ENCODE measurements at places on chromosomes 6 and 20.

DNA sequence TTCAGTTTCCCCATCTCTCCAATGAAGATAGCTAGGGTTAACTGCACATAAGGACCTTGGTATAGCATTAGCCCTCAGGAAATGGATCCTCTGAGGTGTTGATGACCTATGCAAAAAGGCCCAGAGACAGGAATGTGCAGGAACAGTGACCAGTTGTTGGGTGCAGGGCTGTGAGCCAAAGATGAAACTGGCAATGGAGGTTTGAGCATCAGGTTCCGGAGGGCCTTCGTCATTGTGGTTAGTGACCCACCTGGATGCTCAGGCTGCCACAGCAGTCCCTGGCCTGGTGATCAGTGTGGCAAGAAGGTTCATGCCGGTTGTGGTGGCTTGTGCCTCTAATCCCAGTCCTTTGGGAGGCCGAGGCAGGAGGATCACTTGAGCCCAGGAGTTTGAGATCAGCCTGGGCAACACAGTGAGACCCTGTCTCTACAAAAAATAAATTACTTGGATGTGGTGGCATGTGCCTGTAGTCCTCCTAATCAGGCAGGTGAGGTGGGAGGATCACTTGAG is 43.7 kb downstream of the TM9SF4 start:
- DNase-seq = no peak

DNA sequence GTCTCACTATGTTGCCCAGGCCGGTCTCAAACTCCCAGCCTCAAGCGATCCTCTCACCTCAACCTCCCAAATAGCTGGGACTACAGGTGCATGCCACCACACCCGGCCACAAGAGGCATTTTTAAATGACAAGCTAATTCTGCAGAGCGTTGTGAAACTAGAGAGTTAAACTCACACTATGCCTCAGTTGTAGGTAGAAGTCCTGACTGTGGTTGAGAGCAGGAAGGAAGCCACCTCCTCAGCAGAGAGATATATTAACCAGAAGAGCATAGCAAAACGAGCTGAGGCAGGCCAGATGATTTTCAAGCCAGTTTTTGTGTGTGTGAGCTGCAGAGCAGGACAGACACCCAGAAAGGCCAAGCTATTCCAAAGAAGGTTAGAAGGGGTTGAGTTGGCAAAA is 150.3 kb downstream of the MBOAT1 start:
- DNase-seq = no peak

DNA sequence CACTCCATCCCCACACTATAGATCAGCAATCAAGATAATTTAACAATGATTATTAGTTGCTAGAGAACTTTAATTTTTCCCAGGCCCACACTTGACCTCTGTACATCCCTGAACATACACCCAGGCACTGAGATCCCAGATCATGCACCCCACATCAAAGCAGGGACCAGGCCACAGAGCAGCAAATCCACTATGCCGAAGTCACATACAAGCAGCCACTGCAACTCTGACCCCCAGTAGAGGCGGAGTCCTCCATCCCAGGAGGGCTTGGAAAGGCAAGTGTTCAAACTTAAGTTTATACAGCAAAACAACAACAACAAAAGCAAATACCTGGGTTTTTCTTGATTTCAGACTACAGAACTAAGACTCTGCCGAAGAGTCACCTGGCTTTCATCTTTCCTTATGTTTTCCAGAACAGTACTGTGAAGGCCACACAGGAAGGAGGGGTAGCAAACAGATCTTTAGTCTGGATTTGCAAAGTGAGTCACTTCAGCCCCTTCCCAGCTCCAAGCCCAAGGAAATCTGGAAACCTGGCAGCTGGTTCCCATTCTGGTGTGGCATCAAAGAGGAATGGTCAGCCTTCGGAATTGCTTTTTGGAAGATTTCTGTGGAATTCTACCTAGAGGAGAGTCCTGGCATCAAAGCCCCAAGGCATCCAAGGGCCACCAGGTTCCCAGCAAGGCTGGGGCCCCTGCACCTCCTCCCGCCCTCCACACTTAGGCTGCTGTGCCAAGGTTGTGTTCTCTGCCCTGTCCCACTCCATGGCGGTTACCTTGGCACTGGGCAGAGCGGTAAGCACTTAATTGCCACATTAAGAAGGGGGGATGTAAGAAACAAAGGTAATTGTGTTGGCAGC is 7.3 kb downstream of the JAG1 start:
- DNase-seq = no peak

DNA sequence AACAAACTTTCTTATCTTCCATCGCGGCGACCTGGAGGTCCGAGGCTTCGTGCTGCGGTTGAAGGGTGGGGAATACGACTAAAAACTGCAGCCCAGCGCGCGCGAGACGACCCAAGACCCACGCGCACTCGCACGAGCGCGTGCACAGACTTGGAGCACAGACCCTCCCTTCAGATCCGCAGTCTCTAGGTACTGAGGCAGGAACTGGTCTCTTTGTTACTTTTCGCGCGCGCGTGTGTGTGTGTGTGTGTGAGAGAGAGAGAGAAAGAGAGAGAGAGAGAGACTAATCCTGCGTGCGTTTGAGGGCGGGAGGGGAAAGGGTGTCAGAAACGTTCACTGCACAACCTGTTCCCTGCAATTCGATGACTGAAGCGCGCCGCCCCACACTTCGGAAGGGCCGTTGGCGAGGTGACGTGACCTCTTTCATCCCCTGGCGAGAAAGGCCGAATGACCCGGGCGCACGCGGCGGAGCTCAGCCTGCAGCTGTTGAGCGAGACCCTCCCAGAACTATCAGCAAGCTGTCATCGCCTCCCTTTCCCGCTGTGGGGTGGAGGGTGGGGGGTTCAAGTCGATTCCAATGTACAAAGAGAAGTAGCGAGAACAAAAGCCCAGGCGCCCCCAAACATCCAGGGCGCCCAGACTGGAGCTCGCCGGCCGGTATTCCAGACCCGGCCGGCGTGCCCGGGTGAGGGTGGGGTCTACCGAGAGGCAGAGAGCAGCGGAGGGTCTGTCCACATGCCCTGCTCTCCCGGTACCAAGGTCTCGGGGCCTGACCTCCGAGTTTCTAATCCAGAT is 1.5 kb upstream of the TUBB2B start:
- DNase-seq = no peak

DNA sequence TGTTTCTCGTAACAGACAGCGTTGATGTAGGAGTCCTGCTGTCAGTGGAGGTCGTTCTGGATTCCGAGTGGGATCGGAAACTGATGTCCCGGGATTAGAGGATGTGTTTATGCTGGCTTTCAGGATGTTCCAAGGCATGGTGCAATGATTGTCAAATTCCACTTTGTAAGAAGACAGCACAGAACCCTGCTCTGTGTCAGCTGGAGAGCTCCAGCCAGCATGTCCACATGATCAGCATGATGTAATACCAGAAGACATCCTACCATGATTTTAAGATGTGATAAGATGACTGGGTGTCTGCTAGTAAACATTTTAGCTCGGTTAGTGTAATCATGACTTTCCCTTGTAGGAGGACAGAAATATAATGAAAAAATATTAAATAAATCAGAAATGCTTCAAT is 20.3 kb downstream of the ENPP1 start:
- DNase-seq = no peak

DNA sequence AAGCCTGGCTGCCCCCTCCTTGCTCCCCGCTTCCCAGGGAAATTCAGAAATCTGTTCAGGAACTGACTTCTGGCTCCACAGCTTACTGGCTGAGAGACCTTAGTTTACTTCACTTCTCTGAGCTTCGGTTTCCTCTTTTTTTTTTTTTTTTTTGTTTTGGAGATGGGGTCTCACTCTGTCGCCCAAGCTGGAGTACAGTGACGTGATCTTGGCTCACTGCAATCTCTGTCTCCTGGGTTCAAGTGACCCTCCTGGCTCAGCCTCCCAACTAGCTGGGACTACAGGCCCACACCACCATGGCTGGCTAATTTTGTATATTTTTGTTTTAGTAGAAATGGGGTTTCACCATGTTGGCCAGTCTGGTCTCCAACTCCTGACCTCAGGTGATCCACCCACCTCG is 14.9 kb downstream of the PTK7 start:
- DNase-seq = no peak

GRCh38 chr20:34047917-34048316 is 54.2 kb downstream of the RALY start:
- no peak for DNase-seq

GRCh38 chr6:158080849-158081656 is 87.0 kb downstream of the SERAC1 start:
- no peak for DNase-seq

GRCh38 chr6:32369660-32370059 is 2.0 kb downstream of the TSBP1 start:
- DNase-seq = peak; percentile 44

DNA sequence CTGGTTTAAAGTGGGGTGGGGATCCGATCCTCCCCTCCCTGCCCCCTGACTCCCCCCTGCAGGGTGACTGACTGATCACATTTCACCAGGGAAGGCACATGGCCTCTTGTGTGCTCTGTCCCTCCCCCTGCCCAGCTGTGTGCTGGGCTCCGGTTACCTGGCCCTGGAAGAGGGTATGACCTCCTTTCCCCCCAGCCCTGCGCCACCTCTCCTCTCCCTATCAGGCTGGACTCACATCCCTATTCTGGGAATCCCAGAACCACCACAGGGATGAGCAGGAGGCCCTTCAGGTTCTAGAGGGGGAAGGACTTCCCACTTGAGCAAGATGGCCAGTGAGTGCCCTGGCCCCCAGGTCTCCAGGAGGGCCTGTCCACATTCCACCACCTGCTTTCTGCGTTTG is 2.1 kb upstream of the IP6K3 start:
- DNase-seq = no peak

GRCh38 chr6:148612043-148612442 is 134.8 kb upstream of the UST start:
- DNase-seq = no peak

DNA sequence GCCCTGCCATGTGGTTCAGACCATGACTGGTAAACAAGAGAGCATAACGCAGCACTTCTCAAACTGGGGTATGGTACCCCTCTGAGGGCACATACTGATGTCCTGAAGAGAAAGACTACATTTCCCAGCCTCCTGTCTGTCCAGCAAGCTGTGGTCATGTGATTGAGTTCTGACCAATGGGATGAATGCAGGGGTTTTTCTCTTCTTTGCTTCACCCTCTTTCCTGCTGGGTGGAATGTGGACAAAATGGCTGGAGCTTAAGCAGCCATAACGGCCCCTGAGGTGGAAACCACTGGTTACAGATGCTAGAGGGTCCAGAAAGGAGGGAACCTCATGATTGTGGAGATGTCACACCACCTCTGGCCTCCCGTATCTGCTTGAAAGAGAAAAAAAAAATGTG is 19.4 kb upstream of the KCNB1 start:
- DNase-seq = no peak
